ENCODE measurements at places on chromosomes 1 and 21. TPM values are rescaled to one million over a fixed set of nuclear protein-coding genes. Genes with fewer than 3 reads are reported as not detected.

Gene FAM72B
- total RNA-seq, result 4.3 TPM

Gene RAB25
- not detected for total RNA-seq

DNA sequence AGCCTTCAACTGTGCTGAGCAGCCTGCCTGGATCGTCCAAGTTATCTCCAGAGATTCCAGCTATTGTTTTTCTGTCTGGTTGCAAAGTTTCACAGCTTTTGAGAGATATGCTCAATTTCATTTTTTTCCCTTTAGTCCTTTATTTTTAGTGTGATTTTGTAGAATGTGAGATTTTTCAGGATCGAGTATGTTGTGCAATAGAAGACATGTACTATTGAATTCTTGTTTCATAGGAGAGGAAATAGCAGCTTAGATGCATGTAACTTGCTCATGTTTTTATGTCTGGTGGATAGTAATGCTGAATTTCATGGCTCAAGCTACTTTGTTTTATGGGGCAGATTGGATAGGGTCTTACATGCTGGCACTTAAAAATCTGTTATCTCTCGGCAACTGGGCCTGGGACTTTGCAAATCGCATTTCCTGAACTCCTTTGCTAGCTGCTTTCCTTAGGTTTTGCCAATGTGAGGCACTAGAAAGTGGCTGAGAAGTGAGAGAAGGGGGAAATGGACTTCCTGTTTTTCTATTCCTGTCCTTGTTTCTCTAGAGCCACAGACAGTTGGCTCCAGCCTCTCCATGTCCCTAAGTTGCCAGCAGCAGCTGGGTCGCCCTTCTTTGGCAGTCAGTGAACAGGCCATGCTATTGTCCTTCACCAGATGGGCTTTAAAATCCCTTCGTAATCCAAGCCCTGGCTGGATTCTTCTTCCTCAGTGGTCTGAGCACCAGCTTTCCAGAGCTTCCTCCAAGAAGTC lies 101.4 kb upstream of the PDE4B start:
- no peak overlapping the region for H3K27ac ChIP-seq
- peaks cover 15% of the 10 kb centered on the region for H3K4me1 ChIP-seq
- H3K4me3 ChIP-seq, result no peak overlapping the region
- H3K36me3 ChIP-seq, result no peaks in the 10 kb centered on the region

- DNase-seq, result peak; percentile 82
- peak overlapping the region; percentile 89 for H3K4me3 ChIP-seq
- H3K4me1 ChIP-seq, result peaks cover 66% of the 10 kb centered on the region
- no peaks in the 10 kb centered on the region for H3K27me3 ChIP-seq
- peaks cover 3% of the 10 kb centered on the region for H3K36me3 ChIP-seq
- peak overlapping the region; percentile 99 for H3K27ac ChIP-seq
These were observed 995 bp downstream of the ID3 start for GRCh38 chr1:23558140-23558871.

Gene NEXN
- total RNA-seq, result 14.2 TPM

GRCh38 chr1:218521414-218522169 lies 176.5 kb downstream of the TGFB2 start:
- no peak overlapping the region for H3K27ac ChIP-seq
- H3K36me3 ChIP-seq, result no peaks in the 10 kb centered on the region
- H3K4me1 ChIP-seq, result peaks cover 4% of the 10 kb centered on the region
- peak; percentile 65 for DNase-seq
- H3K27me3 ChIP-seq, result no peaks in the 10 kb centered on the region

DNA sequence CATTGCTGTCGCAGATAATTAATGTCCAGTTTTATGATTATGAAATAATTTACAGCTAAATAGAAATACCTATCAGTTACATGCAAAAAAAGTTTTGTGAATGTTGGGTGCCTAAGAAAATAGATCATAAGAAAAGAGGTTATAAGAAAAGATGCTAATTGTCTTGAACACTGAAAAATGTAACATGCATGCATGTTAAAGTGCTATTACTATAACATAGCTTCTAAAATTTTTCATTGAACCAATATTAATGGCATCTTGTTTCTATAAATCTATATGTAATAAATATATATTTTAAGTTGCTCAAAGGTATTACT lies 35.5 kb upstream of the SCYL3 start:
- no peaks in the 10 kb centered on the region for H3K27me3 ChIP-seq
- DNase-seq, result no peak
- H3K27ac ChIP-seq, result no peak overlapping the region
- no peak overlapping the region for H3K4me3 ChIP-seq
- H3K4me1 ChIP-seq, result peaks cover 1% of the 10 kb centered on the region
- no peaks in the 10 kb centered on the region for H3K36me3 ChIP-seq

DNA sequence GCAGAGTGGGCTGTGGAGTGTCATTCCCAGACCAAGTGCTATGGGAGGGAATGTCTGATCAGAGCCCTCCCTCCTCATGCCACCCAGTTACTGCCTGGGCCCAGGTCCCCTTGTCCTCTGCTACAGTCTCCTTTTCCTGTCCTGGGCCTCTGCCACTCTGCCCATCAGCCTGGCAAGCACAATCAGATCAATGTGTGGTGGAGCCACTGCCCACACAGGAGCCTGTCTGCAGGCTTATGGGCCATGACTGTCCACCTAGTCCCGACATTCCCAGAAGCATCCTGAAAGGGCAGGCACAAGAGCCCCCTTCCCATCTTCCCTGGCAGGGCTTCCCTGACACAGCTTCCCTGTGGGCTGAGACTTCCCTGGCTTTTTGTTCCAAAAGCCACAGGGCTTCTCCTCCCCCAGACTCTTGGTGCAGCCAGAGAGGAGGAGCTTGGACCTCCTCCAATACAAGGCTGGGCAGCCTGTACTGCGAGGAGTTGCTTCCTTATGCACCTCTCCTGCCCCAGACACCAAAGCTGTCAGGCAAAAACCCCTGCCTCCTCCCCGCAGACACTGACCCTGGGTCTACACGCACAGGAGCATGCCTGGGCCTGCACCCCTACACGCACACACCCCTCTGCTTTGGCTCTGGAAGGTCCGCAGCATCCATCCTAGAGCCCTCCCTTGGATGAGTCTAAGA lies 29.2 kb upstream of the CNTN2 start:
- peaks cover 3% of the 10 kb centered on the region for H3K27me3 ChIP-seq
- no peaks in the 10 kb centered on the region for H3K4me1 ChIP-seq
- H3K36me3 ChIP-seq, result no peaks in the 10 kb centered on the region
- H3K27ac ChIP-seq, result no peak overlapping the region
- no peak for DNase-seq

Gene WNT3A
- not detected for total RNA-seq

Gene ATP1A4
- total RNA-seq, result not detected

Gene IVNS1ABP
- 75.3 TPM for total RNA-seq

DNA sequence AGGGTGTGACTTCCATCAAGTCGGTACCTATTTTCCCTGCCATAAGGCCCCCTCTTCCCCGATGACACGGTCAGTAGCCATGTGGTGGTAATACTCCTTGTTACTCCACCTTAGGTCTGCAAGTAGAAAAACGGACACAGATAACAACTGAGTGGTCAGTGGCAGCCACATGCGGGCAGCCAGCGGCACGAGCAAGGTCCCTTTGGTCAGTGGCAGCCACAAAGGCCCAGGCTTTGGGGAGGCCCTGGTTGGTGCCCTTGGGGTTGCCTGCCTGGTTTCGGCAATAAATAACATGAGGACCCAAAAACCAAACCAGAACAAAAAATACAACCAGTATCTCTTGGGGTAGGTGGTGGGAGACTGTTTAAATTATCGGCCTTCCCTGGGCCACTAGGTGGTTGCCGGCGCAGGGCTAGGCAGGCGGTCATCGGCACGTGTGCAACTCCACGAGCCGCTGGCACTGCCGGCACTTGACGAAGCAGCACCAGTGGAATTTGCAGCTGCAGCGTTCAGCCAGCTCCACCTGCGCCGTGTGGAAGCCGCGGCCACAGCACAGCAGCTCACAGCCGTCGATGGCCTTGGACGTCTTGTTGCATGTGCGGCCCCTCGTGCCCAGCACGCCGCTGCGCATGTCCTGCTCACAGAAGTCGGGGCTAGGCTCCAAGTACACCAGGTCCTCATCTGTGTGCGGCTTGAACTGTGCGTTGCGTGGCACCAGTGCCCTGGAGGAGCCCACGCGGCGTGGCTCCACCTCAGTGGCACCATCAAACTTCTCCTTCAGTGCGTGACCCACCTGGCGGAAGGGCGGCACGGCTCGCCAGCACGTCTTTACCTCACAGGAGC lies 23.1 kb downstream of the WNT4 start:
- H3K27me3 ChIP-seq, result no peaks in the 10 kb centered on the region
- peaks cover 17% of the 10 kb centered on the region for H3K36me3 ChIP-seq
- H3K27ac ChIP-seq, result no peak overlapping the region

Gene LCE1B
- not detected for total RNA-seq

DNA sequence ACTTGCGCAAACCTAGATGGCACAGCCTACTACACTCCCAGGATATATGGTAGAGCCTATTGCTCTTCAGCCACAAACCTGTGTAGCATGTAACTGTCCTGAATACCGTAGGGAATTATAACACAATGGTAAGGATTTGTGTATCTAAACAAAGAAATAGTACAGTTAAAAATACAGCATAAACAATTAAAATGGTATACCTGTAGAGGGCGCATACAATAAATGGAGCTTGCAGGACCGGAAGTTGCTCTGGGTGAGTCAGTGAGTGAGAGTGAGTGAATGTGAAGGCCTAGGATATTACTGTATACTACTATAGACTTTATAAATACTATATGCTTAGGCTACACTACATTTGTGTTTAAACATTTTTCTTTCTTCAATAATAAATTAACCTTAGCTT lies 99.3 kb downstream of the PLD5 start:
- DNase-seq, result no peak
- H3K36me3 ChIP-seq, result no peaks in the 10 kb centered on the region
- no peaks in the 10 kb centered on the region for H3K4me1 ChIP-seq
- no peak overlapping the region for H3K27ac ChIP-seq
- H3K4me3 ChIP-seq, result no peak overlapping the region
